ENCODE measurements at places on chromosomes 12 and 14.

DNA sequence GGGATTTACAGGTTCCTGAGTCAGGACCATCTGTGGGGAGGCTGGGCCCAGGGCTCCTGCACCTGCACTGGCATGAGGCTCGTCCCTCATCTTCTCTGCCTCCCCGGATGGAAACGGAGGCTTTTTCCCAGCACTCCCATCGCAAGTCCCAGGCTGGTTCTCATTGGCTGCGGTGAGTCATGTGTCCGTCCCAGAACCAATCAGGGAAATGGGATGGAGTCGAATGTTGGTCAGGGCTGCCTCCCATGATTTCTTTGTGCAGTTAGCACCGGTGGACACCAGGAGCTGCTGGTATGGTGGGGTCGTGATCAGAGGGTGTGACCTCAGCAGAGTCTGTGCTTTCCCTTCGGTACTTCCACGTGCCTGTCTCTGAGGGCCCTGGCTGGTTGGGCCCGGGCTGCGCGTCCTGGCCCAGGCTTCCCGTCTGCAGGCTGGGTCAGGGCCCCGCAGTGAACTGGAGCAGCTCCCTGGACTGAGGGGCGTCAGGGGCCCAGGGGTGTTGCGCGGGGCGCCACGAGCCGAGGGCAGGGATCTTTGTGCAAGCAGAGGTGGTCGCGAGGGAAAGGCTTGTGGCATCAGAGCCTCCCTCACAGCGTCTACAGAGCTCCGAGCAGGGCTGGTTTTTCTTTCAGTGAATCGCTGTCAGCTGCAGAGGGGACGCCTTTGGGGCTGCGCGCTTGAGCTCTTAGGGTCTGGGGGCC, 168.1 kb downstream of the ADGRD1 start:
- DNase-seq = no peak

GRCh38 chr14:104144911-104145825, 6.8 kb downstream of the KIF26A start:
- no peak for DNase-seq

DNA sequence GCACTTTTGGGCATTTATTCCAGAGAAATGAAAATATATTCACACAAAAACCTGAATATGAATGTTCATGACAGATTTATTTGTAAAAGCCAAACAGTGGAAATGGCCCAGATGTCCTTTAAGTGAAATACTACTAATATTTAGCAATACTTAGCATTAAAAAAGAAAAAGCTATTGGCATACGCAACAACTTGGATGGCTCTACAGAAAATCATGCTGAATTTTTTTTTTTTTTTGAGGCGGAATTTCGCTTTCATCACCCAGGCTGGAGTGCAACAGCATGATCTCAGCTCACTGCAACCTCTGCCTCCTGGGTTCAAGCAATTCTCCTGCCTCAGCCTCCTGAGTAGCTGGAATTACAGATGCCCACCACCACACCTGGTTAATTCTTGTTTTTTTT, 24.1 kb downstream of the FGD6 start:
- no peak for DNase-seq

GRCh38 chr14:53855127-53855526, 101.5 kb downstream of the BMP4 start:
- no peak for DNase-seq

DNA sequence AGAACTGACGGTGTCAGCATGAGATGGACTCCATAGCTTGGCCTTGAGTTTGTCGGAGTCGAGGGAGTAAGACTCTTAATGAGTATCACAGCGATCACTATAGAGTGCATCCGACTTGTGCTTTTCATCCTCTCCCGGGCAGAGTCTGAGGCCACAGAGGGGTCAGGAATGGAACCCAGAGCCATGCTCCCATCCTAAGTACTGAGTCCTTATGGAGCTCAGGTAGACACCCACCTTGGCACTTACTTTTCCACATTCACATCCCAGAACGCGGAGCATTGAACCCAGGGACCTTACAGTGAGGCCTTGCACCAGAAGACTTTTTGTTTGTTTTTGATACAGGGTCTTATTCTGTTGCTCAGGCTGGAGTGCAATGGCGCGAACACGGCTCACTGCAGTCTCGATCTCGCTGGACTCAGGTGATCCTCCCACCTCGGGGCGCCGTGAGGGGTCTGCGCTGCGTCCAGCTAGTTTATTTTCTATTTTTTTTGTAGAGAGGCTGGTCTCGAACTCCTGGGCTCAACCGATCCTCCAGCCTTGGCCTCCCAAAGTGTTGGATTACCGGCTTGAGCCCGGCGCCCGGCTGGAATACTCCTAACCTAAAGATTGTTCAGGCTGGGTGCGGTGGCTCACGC, 719 bp upstream of the SRSF9 start:
- no peak for DNase-seq

Data from CD4-positive, alpha-beta T cell (primary cell).